ENCODE measurements at places on chromosomes 16 and 17.

DNA sequence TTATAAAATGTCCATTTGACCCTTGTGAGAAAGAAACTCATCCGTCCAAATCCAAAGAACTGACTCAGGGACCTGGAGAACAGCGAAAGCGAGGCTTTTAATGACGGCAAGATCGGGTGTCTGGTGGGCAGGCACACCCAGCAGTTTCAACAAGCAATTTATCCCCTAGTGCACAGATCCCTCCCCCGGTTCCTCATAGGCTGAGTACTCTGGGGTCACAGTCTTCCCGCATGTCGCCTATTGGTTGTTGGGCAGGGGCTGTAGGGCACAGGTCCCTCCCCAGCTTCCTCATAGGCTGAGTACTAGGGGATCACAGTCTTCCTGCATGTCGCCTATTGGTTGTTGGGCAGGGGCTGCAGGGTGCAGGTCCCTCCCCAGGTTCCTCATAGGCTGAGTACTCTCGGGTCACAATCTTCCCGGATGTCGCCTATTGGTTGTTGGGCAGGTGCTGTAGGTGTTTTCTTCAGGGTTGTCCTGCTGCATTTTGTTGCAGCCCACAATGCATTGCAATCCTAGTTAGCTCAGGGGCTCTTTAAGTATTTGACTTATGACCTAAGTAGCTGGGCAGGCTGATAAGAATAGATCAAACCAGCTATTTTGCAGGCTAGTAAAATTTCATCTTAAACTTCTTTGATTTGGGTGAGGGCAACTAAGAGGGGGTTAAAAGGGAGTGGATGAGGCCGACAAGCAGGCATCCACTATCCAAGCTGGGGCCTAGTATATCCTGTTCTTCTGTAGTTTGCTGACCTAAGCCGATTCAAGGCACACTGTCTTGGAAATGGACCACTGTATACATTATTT lies 3.6 kb upstream of the UTS2R start:
- peak; percentile 15 for DNase-seq

- no peak for DNase-seq
Observed at GRCh38 chr16:27679899-27680298, 130.0 kb downstream of the KATNIP start.

DNA sequence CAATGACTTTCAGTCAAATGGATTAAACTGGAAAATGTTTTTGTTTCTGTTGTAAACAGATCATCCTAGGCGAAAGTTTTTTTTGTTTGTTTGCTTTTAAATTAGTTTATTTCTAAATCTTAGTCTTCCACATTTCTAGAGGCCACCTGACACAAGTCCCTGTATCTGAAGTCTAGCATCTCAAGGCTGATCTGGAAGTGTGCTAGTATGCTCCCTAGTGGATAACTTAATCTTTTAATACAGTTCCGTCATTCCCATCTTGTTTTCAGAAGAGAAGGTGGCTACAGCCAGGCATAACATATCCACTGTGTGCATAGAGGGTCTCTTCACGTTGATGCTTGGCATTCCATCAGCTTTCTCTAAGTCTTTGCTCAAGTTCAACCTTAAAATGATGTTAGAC lies 7.6 kb downstream of the IFT20 start:
- DNase-seq: no peak

GRCh38 chr16:58123896-58124600 lies 5.1 kb downstream of the CFAP20 start:
- no peak for DNase-seq

DNA sequence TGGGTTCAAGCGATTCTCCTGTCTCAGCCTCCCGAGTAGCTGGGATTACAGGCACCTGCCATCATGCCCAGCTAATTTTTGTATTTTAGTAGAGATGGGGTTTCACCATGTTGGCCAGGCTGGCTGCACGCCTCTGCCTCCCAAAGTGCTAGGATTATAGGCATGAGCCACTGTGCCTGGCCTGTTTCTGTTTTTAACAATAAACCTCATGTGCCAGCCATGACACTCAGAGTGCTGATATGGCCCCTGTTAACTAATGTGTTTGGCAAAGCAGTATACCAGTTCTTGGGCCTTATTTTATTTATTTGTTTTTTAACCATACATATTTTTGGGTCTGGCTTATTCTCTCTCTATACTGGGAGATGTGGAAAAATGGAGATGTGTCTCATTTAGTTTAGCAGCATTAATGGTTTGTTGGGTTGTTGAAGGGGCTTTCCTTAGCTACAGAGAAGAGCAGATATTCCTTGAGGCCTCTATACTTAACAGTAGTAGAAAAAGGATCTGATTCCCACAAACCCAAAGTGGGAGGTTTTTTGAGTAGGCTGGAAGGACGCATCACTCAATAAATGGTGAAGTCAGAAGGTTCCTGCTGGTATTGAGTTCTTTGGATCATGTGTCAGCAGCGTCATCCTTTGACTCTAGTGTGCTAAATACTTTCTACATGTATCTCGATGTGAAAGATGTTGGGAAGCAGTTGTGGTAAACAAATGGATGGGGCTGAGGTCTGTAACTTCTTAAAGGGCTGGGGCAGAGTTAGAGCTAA lies 16.2 kb upstream of the CDK5R1 start:
- DNase-seq: no peak

GRCh38 chr17:73639932-73640331 lies 4.3 kb downstream of the SDK2 start:
- no peak for DNase-seq

- DNase-seq: no peak
Observed at GRCh38 chr17:77375108-77375916, 234.5 kb downstream of the SEC14L1 start.

DNA sequence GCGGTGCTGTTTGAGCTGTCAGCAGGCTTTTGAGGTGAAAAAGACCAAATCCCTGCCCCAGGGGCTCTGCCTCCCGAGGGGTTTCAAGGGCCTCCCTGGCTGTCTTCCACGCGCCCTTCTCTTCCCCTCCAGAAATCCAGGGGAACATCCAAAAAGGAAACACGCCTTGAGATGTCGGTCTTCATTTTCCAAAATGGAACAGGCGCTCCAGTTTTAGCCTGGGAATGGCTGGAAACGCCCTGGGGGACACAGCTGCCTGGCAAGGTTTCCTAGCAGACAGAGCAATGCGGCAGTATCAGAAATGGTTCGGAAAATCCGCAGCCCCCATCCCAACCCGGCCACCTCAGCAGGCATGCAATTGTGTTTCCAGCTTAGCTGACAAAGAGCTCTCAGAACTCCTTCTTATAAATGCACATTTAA lies 16.6 kb upstream of the LITAF start:
- no peak for DNase-seq

- DNase-seq: no peak
Observed at GRCh38 chr17:80618304-80618703, 73.7 kb downstream of the RPTOR start.

- DNase-seq: no peak
Observed at GRCh38 chr17:39757931-39758873, 20.5 kb downstream of the GRB7 start.

GRCh38 chr16:5504064-5504781 lies 406.6 kb upstream of the EEF2KMT start:
- DNase-seq: no peak

DNA sequence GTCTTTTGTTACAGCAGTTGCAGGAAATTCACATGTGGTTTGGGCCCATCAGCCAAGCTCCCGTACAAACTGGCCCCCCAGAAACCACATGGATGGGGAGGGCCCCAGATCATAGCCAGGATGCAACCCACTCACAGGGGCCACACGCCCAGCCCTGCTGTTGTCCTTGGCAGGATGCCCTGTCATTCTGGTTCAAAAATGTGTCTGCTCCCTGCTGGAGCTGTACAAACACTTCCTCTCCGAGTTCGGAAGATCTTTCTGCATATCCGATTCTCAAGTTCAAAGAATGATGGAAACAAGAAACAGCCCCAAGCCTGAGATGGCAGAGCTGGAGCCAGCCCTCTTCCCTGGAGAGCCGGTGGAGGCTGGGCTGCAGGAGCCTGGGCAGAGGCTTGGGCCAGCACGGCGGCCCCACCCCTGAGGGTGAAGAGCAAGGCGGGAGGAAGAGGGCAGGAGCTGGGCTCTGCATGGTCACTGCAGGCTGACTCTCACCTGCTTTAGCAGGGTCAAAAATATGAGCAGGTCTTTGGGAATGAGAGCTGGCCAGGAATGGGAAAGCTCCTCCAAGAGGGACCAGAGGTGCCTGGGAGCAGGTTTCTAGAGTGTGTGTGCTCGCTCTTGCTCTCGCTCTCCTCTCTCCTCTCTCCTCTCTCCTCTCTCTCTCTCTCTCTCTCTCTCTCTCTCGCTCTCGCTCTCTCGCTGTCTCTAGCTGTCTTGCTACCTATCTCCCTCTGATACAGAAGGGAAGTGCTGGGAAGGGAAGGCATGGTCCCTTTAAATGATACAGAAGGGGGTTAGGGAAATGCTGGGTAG lies 34.7 kb upstream of the ENPP7 start:
- peak; percentile 47 for DNase-seq

GRCh38 chr16:85718682-85719081 lies 29.9 kb upstream of the GINS2 start:
- peak; percentile 37 for DNase-seq

- DNase-seq: no peak
Observed at GRCh38 chr17:72182371-72182873, 61.6 kb downstream of the SOX9 start.

- DNase-seq: no peak
Observed at GRCh38 chr17:37089956-37090355, 141.2 kb downstream of the AATF start.

DNA sequence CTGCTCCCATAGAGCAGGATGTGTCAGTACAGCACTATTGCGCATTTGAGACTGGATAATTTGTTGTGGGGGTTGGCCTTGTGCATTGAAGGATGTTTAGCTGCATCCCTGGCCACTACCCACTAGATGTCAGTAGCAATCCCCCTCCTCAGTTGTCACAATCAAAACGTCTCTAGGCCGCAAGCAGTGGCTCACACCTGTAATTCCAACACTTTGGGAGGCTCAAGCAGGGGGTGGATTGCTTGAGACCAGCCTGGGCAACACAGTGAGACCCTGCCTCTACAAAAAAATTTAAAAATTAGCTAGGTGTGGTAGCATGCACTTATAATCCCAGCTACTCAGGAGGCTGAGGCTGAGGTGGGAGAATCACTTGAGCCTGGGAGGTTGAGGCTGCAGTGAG lies 48.4 kb downstream of the CENPV start:
- peak; percentile 10 for DNase-seq

DNA sequence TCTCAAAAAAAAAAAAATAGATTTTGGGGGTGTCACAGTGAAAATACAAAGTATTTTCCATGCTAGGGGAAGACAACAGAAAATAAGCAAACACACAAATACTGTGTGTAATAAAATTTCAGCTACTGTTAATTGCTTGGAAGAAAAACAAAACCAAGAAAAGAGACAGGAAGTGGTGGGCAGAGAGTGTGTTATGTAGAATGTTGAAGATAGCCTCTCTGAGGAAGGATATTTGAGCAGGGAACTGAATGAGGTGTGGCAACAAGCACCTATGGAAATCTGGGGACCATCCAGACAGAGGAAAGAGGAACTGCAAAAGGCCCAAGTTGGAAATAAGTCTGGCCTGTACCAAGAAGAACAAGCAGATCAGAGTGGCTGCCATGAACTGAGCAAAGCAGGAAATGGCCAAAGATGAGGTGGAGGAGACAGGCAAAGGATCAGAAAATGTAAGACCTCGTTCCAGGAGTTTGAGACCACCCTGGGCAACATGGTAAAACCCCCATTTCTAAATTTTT lies 7.8 kb upstream of the USP31 start:
- DNase-seq: no peak

DNA sequence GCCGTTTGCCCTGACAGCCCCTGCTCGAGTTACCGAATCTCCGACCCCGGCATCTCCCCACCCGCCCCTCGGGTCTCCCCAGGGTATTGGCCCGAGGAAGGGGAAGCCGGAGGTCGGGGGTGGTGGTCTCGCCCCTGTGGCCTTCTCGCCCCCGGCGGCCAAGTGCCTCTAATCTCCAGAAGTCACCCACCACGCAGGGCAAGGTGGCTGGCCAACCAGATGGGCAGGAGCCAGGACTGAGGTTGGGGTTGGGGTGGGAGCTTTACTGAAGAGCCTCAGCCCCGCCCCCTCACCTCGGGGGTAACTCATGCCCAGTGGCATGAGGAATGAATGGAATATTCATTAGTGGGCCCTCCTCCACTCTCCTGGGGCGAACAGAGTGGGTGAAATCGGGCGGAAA lies 637 bp downstream of the DHRS11 start:
- no peak for DNase-seq

GRCh38 chr16:79309606-79310005 lies 290.9 kb downstream of the MAF start:
- DNase-seq: no peak

GRCh38 chr16:84568066-84568465 lies 49.8 kb downstream of the COTL1 start:
- no peak for DNase-seq

DNA sequence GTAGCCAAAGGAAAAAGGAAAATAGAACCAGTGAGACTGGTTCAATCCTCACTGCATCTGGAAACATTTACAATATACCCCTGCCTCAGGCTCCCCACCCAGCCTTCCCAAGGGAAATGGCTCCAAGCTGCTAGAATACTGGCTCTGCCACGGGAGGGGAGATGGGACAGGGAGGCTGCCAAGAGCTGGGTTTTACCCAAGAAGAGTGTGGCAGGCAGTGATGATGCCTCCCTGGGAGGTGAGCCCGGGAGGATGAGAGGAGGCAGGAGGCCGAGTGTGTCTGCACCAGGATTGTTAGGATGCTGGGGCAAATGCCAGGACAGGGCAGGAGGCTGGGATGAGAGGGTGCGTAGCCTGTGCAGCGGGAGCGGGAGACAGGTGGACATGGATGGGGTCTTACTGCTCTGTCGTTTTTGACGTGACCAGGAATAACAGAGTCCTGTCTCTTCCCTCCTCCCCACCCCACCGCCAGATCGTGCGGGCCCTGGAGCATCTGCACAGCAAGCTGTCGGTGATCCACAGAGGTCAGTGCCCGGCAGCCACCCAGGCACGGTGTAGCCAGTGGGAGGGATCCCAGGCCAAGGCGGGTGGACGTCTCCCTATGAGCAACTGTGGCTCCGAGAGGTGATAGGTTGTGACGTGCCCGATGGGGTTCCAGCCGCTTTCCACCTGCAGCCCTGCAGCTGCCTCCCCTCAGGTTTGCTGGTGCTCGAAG lies 18.4 kb downstream of the MAP2K3 start:
- DNase-seq: no peak

- DNase-seq: no peak
Observed at GRCh38 chr17:74852237-74853047, 7.2 kb downstream of the GRIN2C start.

- DNase-seq: no peak
Observed at GRCh38 chr17:5362162-5362811, 57.2 kb downstream of the NUP88 start.
